SK-N-MC (cell line): ENCODE measurements at places on chromosomes 7 and 10.

DNA sequence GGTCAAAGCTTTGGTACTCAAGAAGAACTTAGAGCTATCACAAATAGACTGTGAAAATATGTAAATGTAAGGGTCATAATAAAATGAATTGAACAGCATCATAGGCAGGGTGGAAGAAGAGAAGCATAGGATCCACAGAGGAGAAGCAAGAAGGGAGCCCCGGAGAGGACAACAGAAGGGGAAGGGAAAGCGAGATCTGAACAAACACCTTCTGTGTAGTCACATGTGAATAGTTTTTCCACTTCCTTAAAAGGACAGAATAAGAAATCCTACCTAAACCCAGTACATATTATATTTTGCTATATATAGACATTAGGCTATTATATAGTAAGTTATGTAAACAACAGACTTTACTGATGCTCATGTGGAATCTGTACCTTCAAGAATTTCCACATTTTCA is 160.2 kb downstream of the DKK1 start:
- no peak for DNase-seq

- no peak for DNase-seq
Measured at GRCh38 chr10:77182803-77183202, 454.8 kb downstream of the KCNMA1 start.

DNA sequence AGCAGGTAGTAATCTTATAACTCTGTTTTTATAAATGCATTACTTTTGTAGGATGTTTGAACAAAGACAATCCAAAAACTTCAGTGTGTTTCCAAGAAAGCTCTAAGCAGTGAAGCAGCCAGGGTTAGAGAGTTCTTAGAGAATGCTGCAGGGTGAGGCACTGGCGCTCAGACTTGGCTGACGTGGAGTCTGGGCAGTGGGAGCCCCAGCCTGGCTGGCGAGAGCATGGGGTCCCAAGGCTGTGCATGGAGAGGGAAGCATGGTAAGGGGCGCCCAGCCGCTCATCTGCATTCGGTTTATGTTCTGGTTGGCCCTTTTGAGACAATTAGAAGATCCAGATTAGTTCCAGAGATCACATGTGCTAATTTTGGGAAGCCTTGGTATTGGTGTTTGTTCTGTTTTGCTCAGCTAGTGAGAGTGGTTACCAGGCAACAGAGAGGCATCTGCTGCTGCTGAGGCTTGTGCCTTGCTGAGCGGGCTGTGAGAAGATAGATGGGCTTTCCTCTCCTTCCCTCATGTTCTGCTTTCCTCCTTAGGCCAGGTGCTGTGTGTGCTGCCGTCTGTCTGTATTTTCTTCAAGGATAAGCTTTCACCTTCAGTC is 10.3 kb downstream of the SUN1 start:
- DNase-seq, result no peak

DNA sequence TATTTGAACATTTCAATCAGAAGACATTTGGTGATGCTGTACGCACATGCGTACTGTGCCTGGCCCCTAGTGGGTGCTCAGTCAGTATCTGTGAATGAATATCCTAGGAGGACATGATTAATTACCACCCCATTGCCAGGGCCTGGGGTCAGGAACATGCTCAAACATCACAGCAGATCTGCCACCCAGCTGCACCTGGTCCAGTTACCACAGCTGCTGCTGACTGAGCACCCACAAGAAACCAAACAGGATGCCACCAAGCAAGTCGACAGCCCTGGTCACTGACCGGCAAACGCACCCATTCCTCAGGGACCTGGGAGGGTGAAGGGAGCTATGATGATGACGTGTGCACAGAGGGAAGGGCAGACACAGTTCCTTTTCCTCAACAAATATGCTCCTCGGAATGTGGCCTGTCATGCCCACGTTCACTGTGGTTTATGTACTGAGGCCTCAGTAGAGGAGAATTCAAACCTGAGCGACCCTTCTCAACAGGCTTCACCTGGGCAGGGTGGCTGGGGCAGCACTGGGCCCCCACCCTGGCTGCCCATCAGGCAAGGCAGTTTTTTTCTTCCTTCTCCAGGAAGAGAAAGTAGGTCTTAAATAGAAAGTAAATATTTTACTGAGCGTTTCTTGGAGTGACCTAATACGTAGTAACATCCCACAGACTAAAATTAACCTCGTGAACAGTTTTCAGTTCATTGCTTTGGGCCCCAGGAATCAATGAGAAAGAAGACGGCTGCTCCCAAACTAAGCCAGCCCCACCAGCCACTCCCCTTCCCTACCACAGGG is 13.4 kb downstream of the CTBP2 start:
- DNase-seq, result no peak

- DNase-seq, result no peak
Measured at GRCh38 chr7:2803342-2803692, 40.8 kb downstream of the GNA12 start.

DNA sequence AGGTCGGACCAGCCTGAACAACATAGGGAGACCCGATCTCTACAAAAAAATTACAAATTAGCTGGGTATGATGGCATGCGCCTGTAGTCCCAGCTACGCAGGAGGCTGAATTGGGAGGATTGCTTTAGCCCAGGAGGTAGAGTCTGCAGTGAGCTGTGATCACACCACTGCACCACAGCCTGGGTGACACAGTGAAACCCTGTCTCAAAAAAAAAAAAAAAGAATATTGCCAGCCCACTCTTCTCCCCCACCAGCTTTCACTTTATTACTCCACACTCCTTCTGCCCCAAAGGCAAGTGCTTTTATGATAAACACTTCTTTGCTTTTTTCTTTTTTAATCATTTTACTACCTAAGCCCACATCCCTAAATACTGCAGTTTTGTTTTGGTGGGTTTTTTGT is 14.8 kb downstream of the RAB19 start:
- DNase-seq, result no peak

- DNase-seq, result no peak
Measured at GRCh38 chr10:10782603-10783002, 235.1 kb upstream of the CELF2 start.

- no peak for DNase-seq
Measured at GRCh38 chr7:126589068-126589684, 663.6 kb downstream of the GRM8 start.

DNA sequence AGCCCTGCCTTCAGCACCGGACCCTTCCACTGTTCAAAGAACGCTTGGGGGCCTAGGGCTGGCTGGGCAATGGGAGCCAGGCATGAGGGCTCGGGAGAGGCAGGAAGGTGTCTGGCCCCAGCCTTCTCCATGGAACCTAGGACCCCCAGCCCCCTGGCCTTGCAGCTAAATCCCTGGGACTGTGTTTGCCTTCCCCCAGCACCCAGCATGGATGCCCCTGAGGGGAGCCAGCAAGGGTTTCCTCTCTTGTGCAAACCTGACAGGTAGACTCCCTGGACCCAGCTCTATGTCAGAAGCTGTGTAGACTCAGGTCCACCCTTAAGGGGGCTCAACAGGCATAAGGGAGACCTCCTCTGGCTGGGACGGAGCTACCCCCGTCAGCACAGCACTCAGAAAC is 288.0 kb downstream of the GRID1 start:
- no peak for DNase-seq

DNA sequence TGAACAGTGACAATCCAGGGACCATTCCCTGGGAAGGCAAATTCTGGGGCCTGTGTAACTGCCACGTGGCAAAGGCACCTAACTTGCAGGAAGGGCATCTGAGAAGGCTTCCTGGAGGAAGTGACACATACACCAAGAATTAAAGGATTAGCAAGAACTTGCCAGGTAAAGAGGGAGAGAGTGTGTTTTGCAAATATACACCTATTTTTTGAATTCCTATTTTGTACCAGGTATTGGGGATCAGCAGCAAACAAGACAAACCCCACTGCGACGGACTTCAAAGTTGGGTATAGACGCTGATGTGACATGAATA is 206.5 kb upstream of the ZMIZ1 start:
- no peak for DNase-seq

DNA sequence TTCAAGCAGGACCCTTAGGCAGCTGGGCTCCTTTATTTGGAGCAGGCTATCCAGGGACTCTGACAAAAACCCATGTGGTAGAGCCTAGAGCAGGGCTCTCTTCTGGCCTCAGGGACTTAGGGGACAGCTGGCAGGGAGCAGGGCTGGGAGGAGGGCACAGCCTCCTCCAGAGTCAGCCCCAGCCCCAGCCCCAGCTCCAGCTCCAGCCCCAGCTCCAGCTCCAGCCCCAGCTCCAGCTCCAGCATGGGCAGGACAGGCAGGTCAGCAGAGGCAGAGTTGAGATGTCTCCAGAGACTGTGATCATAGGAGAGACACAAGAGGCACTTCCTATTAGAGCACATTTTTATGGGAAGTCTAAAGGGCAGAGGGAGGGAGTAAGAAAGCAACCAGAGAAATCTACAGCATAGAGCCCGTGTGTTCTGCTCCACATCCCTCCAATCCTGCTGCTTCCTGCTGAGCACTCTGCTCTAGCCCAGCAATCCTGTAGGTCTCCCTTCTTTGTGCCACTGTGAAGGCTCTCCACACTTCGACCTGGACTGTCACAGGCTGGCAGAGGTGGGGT is 13.3 kb upstream of the C10orf53 start:
- DNase-seq, result no peak

DNA sequence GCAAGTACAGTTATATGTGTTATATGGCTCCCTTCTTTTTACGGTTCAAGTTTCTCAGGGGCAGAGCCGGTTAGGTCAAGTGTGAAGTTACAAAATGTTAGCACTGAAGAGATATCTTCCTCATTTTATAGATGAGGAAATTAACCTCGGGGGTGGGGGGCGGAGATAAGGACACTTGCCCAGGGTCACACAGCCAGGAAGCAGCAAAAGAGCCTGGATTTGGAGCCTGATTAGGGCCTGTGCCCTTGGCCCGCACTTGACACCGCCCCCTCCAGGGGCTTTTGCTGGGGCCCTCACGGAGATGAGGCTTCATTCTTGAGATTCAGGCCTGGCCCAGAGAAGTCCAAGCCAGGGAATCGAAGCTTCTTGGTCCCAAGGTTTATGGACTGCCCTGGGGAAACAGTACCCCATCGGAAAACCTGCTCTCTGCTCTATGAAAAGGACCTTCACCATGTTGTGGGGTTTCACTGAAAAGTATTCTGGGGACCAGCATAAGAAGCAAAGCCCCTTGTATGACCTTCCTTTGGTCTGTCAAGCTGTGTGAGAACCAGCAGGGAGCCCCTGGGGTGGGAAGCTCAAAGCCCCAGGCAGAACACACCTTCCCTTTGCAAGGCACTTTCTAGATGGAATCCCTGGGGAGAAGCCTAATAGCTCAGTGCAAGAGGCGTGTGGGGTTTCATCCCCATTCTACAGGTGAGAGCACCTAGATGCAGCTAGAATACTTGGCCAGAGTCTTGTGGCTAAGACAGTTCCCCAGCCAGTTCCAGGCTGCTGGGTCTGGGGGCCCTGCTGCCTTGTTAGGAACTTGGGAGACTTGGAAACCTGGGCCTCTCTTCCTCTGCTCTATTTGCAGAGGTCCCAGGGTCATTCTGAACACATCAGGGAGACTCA is 21.9 kb downstream of the UNC5B start:
- DNase-seq, result no peak

DNA sequence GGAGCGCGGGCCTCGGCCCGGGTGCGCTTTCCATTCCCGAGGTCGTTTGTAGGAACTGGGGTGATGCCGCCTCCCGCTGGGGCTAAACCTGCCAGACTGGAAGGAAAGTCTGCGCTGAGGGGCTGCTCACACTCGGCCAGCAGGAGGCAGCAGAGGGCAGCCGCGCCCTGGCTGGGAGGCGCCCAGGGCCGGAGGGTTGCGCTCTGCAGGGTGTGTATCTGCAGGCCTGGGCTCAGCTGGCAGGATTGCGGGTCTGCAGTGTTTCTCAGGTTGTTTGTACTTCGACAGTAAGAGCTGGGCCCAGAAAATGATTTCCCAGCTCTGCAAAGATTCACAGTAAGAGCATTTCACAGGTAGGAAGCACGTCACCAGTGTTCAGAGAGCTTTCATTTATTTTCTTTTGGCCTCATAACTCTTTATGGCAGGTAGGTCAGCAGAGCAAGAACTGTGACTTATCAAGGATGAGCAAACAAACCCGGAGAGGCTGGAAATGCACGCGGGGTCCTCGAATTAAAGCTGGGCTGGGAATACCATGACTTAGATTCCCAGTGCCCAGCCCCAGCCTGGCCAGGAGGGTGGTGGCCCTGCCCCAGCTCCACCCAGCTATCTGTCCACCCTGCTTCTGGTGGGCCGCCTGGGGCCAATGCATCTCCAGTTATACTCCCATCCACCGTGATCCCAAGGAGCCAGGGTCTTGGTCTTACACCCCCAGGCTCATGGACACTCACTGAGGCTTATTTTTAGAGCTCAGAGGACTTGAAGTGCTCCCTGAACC is 15.2 kb upstream of the PPP2R2D start:
- no peak for DNase-seq

- DNase-seq, result no peak
Measured at GRCh38 chr10:63760708-63761047, 239.5 kb downstream of the REEP3 start.

- DNase-seq, result no peak
Measured at GRCh38 chr7:156090988-156091387, 278.7 kb upstream of the SHH start.

DNA sequence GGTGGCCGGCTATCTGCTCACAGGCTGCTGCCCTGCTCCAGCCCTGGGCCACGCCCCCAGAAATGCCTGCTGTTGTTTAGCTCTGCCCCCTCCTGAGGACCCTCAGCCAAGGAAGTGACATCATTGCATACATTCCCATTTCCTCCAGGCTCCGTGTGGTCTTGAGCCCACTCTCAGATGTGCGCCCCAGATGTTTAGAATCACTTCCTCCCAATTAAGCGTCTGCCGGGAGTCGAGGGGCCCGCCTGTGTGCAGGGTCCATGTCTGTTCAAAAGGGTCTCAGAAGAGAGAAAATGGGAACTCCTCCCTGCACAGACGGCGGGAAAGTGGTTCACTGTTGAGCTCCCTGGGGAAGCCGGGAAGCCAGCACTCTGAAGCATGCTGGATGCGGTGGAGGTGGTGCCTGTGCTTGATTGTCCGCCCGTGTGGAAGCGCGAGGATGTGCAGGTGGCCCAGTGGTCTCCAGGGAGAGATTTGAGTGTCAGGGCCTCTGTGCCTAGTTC is 116.9 kb upstream of the PPIF start:
- DNase-seq, result no peak

GRCh38 chr10:23899166-23899565 is 309.8 kb upstream of the KIAA1217 start:
- no peak for DNase-seq

DNA sequence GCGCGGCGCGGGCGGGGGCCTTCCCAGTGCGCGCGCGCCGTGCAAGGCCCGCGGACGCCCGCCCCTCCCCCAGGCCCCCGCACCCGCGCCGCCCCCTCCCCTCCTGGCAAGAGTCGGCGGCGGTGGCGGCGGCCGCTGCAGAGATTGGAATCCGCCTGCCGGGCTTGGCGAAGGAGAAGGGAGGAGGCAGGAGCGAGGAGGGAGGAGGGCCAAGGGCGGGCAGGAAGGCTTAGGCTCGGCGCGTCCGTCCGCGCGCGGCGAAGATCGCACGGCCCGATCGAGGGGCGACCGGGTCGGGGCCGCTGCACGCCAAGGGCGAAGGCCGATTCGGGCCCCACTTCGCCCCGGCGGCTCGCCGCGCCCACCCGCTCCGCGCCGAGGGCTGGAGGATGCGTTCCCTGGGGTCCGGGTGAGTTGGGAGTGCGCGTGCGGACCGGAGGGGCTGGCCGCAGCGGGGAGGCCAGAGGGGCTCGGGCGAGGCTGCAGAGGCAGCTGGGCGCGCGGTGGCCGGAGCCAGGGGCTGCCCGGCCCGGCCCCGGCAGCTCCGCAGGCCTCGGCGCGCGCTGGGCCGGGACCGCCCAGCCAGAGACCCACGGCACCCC is at the start of gene BMPR1A:
Gene BMPR1A (plus strand): TSS at position 109 of the 602 bp plus-strand sequence. CDS start 119,400 bp downstream, outside the sequence.
- DNase-seq, result no peak
